ENCODE measurements at places on chromosomes 3 and 15.

DNA sequence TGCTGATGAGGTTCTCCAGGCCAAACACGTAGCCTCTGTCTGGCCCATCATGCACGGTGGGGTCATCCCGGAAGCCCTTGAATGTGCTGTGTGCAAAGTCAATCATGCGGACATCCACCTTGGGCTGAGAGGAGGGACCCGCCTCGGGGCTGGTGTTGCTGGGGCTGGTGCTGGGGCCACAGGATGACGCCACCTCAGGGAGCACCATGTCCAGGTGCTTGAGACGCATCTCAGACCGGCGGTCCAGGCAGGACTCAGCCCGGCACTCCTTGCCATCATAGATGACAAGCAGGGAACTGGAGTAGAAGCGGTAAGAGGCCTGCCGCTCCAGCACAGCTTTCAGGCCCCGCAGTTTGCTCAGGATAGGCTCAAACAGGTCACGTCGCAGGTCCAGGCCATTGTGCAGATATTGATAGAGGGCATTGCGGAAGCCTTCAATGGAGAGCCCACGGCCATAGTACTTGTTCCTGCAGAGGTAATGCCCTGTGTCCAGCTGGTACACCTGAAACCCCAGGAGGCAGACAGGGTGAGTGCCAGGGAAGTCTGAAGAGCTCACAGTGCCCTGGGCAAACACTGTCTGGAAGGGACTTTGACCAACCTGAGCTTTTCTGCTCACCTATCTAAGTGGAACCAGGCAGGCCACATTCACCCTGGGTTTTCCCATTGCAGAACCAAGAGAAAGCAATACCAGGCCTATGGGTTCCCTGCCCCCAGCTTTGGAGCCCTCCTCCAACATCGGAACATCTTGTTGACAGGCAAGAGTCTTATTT lies 3.6 kb upstream of the GMPPB start:
- no peak for DNase-seq

GRCh38 chr15:38048001-38048455 lies 113.6 kb downstream of the TMCO5A start:
- no peak for DNase-seq

- DNase-seq = no peak
These were observed 355.8 kb upstream of the SATB1 start for GRCh38 chr3:18780959-18781358.

- DNase-seq = no peak
These were observed 52.4 kb downstream of the EEFSEC start for GRCh38 chr3:128205558-128206145.

- no peak for DNase-seq
These were observed 97.0 kb downstream of the TNIK start for GRCh38 chr3:171363202-171363601.

- DNase-seq = peak; percentile 73
These were observed 365.3 kb upstream of the KCNMB2 start for GRCh38 chr3:178170698-178171535.

GRCh38 chr3:134704556-134704955 lies 53.7 kb upstream of the KY start:
- no peak for DNase-seq
